Stimulated activated CD8-positive, alpha-beta memory T cell treated with anti-CD3 and anti-CD28 coated beads, Interleukin-15, amount 100 ng/mL, for 4 hours (primary cell): ENCODE measurements at places on chromosomes 5 and 9.

GRCh38 chr5:147188200-147189108, 46.4 kb upstream of the STK32A start:
- no peak for DNase-seq

- DNase-seq = no peak
Observed at GRCh38 chr5:54278036-54278830, 32.1 kb downstream of the ARL15 start.

DNA sequence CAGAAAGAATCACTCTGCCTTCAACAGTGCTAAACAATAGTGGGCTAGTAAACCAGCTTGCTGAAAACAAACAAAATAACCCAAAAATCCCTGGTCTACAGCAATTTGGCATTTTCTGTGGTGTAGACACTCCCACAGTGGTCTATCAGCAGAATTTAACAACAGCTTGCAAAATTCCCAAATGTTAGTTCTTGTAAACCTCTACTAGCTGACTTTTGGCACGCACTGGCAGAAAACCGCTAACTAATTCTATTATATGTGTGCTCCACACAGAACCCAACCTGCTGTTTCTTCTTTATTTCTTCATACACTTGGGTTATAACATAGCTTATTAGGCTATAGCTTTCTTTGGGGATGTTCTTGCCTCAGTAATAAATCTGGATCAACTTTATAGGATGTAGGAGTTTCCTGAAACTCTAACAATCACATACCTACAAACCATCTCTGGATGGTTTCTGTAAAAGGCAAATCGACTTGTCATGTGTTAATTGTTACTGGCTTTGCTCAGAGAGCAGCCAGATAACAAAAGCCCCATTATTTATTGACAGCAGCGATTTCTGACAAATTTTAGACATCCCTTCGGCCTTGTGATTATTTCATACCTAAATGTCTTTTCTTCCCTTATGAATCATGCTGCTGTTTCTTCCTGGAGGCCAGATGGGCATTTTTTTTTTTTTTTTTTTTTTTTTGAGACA, 82.7 kb upstream of the NAA35 start:
- DNase-seq = no peak

- DNase-seq = no peak
Observed at GRCh38 chr9:129321286-129322021, 143.4 kb upstream of the IER5L start.

- DNase-seq = no peak
Observed at GRCh38 chr9:95570646-95571045, 53.9 kb upstream of the PTCH1 start.

GRCh38 chr5:151696470-151697061, 9.9 kb upstream of the SPARC start:
- no peak for DNase-seq

GRCh38 chr5:34015120-34015822, 7.4 kb upstream of the AMACR start:
- DNase-seq = no peak

DNA sequence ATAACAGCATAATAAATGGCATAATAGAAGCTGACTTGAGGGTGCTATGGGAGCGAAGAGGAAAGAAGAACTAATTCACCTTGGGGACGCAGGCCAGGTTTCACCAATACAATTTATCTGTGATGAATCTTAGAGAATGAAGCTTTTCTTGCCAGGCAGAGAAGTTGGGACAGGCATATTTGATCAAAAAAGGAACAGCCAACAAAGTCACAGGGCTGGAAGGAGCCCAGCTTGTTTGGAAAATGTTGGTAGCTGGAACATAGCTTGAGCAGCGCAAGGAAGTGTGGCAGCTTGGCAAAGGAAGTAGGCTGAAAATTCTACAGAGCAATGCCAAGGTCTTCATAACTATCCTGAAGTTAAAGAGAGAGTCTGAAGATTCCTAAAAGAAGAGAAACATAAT, 181.5 kb upstream of the OR13F1 start:
- no peak for DNase-seq
